Stimulated activated CD4-positive, alpha-beta T cell treated with anti-CD3 and anti-CD28 coated beads, Interleukin-1b, Interleukin-23, amount 100 ng/mL, for 24 hours (primary cell): ENCODE measurements at places on chromosomes 13 and 19.

GRCh38 chr19:47407417-47407774 is 11.9 kb downstream of the MEIS3 start:
- DNase-seq = no peak

- DNase-seq = no peak
Observed at GRCh38 chr13:42575938-42576337, 2.0 kb downstream of the TNFSF11 start.

GRCh38 chr19:36116344-36116637 is 1.0 kb downstream of the TBCB start:
- DNase-seq = no peak

DNA sequence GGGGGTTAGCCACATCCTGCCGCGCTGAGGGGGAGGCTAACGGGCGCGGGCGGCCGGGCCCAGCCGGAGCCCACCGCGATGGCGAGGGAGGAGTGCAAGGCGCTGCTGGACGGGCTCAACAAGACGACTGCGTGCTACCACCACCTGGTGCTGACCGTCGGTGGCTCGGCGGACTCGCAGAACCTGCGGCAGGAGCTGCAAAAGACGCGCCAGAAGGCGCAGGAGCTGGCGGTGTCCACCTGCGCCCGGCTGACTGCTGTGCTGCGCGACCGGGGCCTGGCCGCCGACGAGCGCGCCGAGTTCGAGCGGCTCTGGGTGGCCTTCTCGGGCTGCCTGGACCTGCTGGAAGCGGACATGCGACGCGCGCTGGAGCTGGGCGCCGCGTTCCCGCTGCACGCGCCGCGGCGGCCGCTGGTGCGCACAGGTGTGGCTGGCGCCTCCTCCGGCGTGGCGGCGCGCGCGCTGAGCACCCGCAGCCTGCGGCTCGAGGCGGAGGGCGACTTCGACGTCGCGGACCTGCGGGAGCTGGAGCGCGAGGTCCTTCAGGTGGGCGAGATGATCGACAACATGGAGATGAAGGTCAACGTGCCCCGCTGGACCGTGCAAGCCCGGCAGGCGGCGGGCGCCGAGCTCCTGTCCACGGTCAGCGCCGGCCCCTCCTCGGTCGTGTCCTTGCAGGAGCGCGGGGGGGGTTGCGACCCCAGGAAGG is 692 bp downstream of the RGS9BP start:
- DNase-seq = no peak

- no peak for DNase-seq
Observed at GRCh38 chr19:50384685-50385535, 763 bp downstream of the POLD1 start.

- DNase-seq = no peak
Observed at GRCh38 chr13:60662595-60662994, 265.6 kb downstream of the TDRD3 start.

DNA sequence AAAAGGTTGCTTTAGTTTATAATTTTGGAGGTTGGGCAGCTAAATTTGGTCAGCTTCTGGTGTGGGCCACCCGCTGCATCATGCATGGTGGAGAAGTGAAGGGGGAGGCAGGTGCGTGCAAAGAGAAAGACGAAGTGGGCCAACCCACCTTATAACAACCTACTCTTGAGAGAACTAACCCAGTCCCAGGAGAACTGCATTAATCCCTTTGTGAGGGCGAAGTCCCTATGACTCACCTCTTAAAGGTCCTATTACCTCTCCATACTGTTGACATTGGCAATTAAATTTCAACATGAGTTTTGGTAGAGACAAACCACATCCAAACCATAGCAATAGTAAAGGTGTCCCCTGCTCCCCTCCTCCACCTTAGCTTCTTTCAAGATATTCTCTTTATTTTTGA is 7.7 kb upstream of the FGF9 start:
- DNase-seq = no peak

DNA sequence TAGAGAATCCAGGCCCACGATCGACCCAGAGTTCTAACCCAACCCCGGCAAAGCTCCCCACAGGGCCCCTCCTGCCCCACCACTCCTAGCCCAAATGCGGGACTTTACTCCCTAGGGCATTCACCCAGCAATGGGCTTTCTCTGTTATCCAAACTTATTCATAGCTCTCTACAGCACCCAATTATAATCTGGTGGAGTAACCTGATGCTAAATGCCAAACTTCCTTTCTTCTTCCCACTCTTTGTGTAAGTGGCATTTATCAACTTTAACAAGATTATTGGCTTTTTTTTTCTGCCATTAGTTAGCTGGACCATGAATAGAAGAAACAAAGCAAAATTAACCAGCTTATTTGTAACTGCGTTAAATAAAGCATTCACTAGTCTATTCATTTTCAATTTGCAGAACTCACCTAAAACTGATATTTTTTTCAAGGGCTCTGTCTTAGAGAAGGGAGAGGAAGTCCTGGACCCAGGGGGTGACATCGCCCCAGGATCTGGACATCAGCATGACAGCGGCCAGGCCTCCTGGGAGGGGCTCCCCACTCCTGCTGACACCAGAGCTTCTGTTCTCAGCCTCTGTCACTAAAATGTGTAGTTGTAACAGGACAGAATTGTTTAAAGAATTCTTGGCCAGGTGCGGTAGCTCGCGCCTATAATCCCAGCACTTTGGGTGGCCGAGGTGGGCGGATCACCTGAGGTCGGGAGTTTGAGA is 1.5 kb downstream of the FAM124A start:
- no peak for DNase-seq

- DNase-seq = no peak
Observed at GRCh38 chr13:23516190-23516589, 54.0 kb upstream of the TNFRSF19 start.

DNA sequence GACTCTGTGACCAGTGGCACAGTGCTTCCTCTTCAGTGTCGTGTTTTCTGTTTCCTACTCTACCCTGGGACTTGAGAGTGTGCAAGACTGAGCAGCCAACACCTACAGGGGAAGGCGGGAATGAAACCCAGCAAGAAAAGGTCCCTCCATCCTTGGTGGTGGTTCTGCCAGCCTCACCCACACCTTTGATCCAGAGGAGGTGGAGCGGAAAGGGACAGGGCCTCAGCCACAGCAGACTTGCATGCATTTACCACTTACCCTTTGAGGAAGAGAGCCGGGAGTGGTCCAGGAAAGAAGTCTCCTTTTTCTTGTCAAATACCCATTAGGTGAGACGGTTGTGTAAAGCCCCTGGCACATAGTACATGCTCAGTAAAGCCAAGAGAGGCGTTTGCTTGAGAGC is 164.8 kb upstream of the ZNF536 start:
- no peak for DNase-seq

- DNase-seq = no peak
Observed at GRCh38 chr19:48424694-48425219, 21.0 kb upstream of the GRWD1 start.

DNA sequence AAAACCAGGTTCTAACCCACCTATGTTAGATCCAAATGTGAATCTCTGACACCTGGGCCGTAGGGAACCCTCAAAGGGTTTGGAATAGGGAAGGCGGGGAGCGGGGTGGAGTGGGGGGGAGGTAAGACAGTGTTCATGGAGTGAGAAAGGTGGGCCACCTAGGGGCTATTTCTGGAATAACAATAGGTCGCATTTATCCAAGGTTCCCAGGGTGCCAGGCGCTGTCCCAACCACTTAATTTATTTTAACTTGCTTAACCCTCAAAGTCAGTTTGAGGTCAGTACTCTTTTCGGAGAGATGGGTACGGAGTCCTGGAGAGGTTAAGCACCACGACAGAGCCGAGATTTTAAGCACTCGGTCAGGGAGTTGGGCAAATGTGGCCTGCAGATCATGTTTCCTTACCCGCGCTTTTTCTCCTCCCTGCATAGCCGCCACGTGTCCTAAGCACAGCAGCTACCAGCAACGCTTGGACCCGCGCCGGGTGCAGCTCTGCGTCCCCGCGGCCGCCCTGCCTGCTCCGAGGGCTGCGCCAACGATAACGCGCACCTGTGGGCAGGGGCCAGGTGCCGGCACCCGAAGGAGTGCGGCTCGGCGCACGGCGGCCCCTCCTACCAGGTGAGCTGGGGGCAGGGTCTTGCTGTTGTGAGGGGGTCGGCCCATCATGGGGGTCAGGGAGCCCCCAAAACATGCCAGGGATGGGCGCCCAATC is 25.0 kb upstream of the FXYD3 start:
- DNase-seq = peak; percentile 20

- DNase-seq = no peak
Observed at GRCh38 chr19:46063201-46063600, 22.4 kb upstream of the IGFL4 start.

DNA sequence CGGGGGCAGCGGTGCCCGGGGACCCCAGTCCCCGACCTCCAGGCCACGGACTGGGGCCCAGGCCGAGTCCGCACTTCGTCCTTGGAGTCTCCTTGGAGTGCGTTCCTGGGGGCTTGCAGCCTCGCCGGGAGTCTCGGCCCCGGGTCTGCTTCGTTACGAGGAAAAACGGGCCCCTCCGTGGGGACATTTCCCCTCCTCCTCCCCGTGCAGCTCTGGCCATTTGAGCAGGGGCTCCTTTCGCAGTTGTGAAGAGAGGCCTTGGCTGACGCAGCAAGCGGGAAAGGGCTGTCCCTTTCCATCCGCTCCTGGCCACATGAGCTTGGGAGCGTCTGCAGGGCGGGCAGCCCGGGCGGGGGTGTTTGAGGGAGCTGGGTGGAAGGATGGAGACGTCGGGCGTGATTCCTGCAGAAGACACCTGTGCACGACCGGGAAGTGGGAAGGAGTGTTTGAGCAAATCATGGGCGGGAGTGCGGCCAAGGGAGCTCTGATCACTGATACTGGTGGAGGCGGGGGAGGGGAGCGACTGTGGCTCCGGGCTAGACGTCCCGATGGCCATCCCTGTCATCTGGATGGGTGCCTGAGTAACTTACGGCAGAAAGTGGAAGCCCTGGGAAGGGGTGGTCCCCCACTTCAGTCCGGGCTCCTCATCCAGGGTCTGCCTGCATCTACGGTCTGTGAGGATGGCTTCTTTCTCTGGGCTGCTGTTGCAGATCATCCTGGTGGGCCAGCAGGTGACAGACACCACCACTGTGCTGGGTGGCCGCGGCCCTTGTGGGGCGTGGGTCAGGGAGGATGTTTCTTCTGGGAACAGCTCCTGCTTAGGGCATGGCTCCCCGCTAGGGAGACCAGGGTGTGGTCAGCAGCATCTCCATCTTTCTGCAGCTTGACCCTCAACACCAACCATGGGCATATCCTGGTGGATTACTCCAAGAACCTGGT is 736 bp downstream of the GPI start:
- DNase-seq = no peak

GRCh38 chr13:73039201-73040108 is 19.4 kb upstream of the KLF5 start:
- no peak for DNase-seq

GRCh38 chr19:13012690-13013608 is 17.7 kb downstream of the NFIX start:
- DNase-seq = no peak

DNA sequence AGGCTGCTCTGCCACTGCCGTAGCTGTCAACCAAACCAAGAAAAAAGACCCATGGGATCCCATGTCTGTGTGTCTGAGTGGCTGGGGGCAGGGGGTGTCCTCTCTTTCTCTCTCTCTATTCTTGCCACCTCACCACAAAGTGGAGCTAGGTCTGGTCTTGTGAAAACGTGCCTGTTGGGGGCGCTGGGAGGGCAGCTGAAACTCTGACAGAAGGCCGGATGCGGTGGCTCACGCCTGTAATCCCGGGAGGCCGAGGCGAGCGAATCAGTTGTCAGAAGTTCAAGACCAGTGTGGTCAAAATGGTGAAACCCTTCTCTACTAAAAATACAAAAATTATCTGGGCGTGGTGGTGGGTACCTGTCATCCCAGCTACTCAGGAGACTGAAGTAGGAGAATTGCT is 29.2 kb downstream of the ZNF146 start:
- DNase-seq = no peak

DNA sequence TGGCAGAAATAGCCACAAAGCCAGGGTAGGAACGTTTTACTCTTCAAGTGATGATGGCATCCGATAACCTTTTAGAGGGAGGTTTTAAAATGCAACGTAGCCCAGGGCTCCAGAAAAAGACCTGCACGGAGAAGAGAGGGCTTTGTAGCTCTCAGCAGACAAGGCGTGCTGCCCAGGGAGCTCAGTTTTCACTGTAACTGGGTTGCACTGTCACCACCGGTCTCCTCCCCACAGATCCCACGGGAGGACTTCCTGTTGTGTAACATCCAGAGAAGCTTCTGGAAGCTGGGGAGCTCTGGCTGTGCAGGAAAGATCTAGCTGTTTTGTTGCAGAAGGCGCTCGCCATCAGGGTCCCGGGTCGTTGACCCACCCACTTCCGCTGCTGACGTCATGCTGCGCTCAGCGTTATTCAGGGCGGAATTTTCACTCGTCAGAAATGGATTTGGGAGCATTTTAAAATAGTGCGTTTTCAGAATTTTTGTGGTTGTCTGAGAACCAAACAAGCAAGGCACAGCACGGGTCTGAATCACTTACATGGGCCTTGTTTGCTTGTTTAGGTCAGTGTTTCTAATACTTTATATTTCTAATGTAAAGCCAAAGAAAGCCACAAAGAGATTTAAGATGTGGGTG is 50.8 kb downstream of the ATP11A start:
- no peak for DNase-seq

- DNase-seq = no peak
Observed at GRCh38 chr13:91168386-91168711, 179.1 kb upstream of the MIR17HG start.

- no peak for DNase-seq
Observed at GRCh38 chr13:68176475-68176874, 946.3 kb upstream of the PCDH9 start.
